ENCODE measurements at places on chromosomes 5 and 9. TPM values are rescaled to one million over a fixed set of nuclear protein-coding genes. Genes with fewer than 3 reads are reported as not detected.
A peak's percentile ranks its signal among the peaks of the same experiment; 100 is the strongest.

DNA sequence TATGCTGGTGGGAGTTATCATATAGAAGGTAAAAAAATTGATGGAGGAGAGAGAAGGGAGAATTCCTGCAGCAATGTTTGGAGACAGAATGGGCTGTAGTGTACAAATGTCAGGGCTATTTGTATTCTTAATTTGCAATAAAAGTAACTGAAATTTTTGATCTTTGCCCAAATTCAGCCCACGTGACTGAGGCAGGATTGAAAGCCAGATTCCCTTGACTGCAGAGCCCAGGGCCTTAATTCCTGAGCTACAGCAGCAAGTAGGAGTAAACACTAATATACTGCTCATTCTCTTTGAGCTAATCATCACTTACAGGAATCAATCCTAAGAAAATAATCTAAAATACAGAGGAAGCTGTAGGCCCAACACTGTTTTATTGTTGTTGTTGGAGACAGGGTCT is 5.2 kb upstream of the ANXA6 start:
- DNase-seq: no peak

DNA sequence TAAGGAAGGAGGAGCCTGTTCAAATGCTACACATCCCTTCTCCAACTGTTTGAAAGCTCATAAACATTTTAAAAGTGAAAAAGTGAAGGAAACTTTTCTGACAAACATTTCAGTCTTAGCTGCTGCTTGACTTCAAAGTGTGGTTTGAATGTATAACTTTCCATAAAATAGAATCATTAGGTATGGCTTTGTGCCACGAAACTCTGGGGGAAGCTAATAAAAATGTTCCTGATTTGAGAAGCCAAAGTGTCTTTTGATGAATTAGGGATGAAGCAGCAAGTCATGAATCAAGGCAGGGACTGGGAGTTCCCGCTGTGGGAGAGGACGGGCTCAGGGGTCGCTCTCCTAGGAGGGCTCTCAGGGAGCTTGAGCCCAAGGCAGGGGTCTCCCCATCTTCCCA is 15.3 kb downstream of the MVB12B start:
- no peak for DNase-seq

Gene TLR4
- 2.1 TPM for total RNA-seq

- peak; percentile 25 for DNase-seq
Observed at GRCh38 chr5:80346055-80346454, 26.3 kb downstream of the SPZ1 start.

DNA sequence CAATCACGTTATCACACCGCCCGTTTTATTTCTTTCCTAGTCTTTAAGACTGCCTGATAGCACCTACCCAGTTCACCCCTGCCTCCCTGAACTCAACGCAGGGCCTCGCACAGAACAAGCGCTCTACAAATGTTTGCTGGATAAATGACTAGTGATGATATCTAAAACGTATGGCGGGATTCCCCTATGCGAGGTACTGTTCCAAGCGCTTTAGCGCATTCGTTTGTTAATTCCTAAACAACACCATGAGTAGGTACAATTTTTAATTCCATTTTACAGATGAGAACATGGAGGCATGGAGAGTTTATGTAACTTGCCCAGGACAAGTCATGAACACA is 6.6 kb downstream of the POU4F3 start:
- DNase-seq: no peak

DNA sequence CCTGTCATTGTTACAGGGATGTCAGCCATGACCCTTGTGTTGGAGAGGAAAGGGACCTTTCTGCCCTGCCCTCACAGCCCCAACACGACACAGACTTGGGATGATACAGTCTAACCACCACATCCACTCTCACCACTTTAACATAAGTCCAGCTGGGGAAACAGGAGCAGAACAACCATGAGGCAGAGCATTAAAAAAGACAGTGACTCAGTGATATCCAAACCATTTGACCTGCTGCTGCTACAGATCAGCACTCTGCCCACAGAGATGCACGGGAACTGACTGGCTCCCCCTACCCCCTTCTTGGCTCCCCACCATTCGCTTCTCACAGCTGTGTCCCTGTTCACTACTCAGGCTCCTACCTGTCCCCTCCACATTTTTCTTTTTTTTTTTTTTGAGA is 458.6 kb downstream of the ZNF608 start:
- DNase-seq: no peak

Gene FOXD4L3
- total RNA-seq: not detected

DNA sequence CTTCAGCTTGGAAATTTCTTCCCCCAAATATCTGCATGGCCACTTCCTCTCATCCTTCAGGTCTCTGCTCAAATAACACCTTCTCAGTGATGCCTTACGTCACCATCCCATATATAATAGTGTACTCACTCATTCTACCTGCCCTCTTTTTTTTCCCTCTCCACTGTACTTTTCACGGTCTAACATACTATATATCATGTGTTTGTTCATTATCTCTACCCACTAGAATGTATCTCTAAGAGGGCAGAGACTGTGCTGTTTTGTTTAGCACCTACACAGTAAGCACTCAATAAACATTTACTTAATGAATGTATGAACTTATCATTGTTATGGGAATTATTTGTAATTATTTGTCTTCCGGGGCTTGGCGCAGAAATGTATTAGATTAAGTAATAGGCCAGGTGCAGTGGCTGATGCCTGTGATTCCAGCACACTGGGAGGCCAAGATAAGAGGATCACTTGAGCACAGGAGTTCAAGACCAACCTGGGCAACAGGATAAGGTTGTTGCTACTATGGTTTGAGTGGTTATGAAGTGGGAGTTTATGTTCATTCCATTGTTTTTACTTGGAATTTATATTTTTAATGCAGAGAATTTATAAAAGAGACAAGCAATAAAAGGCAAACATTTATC is 6.0 kb upstream of the IL13 start:
- no peak for DNase-seq

Gene CD274
- 20.7 TPM for total RNA-seq

Gene HACD4
- 3.0 TPM for total RNA-seq

Gene PTGES
- total RNA-seq: 3.2 TPM

Gene IFNA21
- total RNA-seq: not detected

Gene HEMGN
- total RNA-seq: not detected

DNA sequence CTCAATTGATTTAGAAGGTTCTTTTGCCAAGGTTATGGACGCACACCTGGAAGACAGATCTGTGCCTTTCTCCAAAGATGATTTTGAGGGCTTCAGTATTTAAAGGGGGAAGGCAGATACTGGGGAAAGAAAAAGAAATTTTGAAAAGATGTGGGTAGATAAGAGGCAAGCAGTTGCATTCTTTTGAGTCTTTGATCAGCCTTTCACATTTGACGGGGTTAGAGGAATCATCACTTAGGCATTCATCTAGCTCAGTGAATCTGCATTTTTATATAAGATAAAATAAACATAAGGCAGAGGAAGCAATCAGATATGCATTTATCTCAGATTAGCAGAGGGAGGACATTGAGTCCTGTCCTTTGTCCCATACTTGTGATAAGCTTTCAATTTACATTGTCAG is 243.4 kb upstream of the RAI14 start:
- DNase-seq: no peak

- no peak for DNase-seq
Observed at GRCh38 chr5:163724305-163724704, 218.9 kb downstream of the MAT2B start.

GRCh38 chr9:19379283-19379682 is 753 bp downstream of the RPS6 start:
- no peak for DNase-seq

GRCh38 chr5:87705876-87706275 is 293.1 kb upstream of the CCNH start:
- DNase-seq: no peak

- DNase-seq: peak; percentile 84
Observed at GRCh38 chr5:149452007-149452664, 73.0 kb upstream of the IL17B start.

GRCh38 chr9:92324431-92324830 is 719 bp downstream of the NOL8 start:
- DNase-seq: no peak

GRCh38 chr9:97518909-97519307 is 17.4 kb downstream of the TMOD1 start:
- DNase-seq: peak; percentile 88

Gene MRPL36
- 31.3 TPM for total RNA-seq

DNA sequence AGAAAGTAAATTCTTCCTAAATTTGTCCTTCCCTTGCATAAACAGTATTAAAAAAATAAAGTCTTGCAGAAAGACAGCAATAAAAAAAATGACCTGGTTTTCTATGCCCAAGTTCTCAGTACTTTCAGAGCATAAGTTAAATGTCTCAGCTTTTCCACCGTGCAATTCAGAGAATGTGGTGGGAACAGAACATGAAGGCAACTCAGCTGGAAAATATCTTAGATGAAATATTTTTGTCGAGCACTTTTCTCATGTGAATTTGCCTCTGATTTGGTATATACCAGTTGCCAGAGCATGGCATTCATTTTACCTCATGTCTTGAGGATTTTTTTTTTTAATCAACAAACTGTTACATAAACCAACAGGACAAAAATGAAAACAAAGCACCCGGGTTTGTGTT is 176.1 kb downstream of the CETN3 start:
- no peak for DNase-seq

GRCh38 chr9:123234853-123235252 is 33.5 kb downstream of the STRBP start:
- DNase-seq: no peak

Gene OR1Q1
- total RNA-seq: not detected

Gene ELP1
- 41.2 TPM for total RNA-seq

Gene KIF20A
- total RNA-seq: 17.9 TPM

Gene FUT7
- not detected for total RNA-seq

Gene GBGT1
- total RNA-seq: 3.1 TPM

- DNase-seq: peak; percentile 9
Observed at GRCh38 chr9:131954299-131954698, 125.4 kb downstream of the MED27 start.

GRCh38 chr5:151647320-151647861 is 39.3 kb downstream of the SPARC start:
- peak; percentile 41 for DNase-seq

GRCh38 chr5:149803641-149804468 is 73.7 kb downstream of the PPARGC1B start:
- DNase-seq: no peak

DNA sequence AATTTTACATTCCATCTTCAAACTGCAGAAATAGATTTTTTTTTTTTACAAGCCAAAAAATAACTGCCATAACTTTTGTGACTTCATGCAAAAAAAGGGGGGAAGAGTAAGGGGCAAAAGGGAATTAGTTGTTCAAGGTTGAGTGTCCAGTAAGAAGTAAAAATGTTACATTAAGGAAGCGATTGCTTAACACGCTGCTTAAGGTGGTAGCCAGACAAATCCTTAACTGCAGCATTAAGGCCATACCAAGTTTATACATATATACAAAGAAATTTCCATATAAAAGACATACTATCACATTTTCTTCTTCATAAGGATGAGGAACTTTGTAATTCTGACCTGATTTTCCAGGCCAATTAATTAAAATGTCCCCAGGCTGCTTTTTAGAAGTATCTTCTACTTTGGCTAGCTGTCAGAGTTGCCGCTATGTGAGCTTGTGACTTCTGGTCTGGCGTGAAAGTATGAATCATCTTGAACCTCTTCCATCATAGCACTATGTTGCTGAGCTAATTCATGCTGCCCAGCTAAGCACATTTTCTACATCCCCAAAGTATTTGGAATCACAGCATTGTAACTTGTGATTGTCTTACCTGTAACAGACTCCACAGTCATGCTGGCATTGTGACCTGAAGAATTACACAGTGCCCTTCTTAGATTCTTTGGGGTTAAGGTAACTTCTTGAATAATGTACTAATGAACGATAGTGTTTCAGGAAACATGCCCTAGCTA is 40.0 kb downstream of the G3BP1 start:
- DNase-seq: peak; percentile 31

DNA sequence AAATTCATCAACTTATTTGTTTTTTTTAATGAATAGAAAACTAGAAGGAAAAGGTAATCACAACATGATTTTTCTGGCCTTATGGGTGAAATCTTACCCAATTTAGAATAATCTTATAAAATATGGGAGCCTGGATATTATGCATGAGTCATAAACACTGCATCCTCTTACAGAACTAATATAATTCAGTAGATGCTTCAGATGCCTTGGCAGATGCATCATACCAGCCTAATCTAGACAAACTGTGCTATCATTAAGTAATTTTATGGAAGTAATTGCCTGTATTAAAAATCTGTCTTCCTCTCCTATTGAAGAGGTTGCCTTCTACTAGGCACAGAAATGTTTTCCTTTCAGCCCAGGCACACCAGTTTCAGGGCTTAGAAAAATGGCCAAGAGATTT is 2384.6 kb upstream of the WWC1 start:
- no peak for DNase-seq

Gene PCDHA8
- not detected for total RNA-seq

Gene NPDC1
- 21.6 TPM for total RNA-seq

DNA sequence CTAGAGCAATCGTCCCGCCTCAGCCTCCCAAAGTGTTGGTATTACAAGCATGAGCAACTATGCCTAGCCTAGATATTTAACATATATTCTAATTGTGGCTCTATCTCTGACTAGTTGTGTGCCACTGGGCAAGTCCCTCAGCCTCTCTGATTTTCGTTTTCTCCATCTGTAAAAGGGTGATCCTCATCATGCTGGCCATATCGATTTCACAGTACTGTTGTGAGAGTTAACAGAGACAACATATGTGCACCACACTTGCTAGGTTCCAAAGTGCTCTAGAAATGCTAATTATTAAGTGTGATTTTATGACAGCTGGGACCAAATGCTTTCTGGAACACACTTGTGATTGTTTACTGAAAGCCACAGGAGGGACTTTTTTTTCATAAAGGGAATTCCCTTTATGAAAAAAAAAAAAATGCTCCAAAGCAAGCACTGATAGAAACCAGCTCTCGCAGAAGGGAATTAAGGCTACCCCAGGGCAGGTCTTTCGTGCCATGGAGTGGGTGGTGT is 78.5 kb upstream of the EPB41L4B start:
- no peak for DNase-seq

Gene GOLGA1
- 12.9 TPM for total RNA-seq

GRCh38 chr9:112081918-112082729 is 93.0 kb downstream of the SUSD1 start:
- no peak for DNase-seq
